ENCODE measurements at places on chromosomes 7 and 10.

GRCh38 chr10:79442171-79443040, 3.0 kb downstream of the ZCCHC24 start:
- no peak for DNase-seq

DNA sequence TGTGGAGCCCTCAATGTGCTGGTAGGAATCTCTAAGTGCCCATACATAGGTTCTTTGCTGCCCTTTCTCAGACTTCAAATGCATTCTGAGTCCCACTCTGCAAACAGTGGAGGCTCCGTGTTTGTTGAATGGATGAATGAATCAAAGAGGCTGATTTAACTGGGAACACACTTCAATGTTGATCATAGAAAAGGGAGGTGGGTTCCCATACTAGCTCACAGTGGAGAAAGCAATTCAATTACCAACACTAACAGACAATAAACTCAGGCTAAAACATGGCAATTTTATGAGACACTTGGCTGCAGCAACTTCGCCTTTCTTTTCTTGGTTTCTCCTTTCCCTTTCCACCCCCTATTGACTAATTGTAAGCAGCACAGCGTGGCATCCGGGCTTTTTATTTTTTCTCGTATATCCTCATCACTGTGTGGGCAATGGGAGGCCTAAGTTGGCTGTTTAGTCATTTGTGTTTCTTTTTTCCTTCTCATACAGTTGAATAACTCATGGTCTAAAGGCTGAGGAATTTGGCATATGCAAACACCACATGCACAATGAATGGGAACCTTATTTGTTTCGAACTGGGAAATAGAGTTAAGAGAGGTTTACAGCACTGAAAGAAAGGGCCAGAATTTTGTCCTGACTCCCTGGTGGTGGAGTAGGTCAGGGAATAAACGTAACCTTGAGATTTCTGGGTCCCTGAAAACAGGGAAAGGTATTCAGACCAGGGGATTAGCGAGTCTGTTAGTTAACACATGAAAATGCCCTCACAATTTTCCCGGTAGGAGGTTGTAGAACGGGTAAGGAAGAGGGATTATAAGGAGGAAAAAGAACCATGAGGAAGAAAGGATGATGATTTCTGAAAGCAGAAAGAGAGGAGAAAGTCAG, 858.5 kb downstream of the KCNMA1 start:
- no peak for DNase-seq

- no peak for DNase-seq
Measured at GRCh38 chr10:88592381-88592780, 5.8 kb downstream of the LIPJ start.

DNA sequence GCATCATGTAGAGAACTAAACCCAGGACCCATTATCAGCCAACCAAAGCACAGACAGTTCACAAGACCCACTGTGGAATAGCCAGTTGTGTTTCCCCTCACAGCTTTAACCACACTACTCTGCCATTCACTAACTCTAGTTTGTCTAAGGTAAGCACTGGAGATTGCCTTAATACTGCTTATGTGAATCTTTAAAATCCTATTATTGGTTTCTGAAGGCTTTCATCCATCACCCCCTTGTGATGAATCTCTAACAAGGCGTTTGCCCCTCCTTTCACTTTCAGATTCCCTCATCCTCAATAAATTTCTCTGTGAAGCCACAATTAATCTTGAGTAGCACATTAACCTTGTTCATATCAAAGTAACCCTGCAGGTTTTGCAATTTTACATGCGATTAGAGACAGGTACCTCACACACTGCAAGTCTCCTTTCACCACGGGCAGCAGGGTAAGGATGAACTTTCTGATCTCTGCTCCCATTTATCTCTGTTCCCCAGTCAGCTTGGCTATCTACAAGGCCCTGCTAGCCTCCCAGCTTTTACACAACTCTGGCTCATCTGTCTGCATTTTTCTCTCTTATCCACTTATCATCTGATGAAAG, 785.6 kb downstream of the REEP3 start:
- no peak for DNase-seq

GRCh38 chr10:71211053-71211452, 1.3 kb upstream of the UNC5B start:
- DNase-seq, result no peak

GRCh38 chr10:114767101-114767985, 54.2 kb upstream of the FHIP2A start:
- DNase-seq, result no peak

GRCh38 chr10:106652279-106652678, 512.2 kb downstream of the SORCS1 start:
- DNase-seq, result no peak

GRCh38 chr7:3300221-3300650, 816 bp upstream of the SDK1 start:
- no peak for DNase-seq

DNA sequence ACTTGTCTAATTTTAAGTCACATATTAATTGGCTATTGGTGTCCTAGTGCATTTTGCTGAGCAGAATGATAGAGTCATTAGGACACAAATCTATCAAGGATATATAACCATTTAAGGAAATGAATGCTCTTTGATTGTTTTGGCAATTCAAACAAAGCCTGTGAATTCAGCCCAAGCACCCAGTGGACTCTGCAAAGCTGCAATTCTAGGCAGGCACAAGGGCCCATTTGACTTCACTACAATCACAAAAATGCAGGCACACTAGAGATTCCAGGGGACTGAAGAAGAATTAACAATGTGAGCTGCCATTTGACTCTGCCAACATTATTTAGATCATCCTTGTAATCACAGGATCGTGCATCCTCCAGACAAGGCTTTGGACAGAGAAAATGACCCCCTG, 544.2 kb upstream of the PHF14 start:
- no peak for DNase-seq

DNA sequence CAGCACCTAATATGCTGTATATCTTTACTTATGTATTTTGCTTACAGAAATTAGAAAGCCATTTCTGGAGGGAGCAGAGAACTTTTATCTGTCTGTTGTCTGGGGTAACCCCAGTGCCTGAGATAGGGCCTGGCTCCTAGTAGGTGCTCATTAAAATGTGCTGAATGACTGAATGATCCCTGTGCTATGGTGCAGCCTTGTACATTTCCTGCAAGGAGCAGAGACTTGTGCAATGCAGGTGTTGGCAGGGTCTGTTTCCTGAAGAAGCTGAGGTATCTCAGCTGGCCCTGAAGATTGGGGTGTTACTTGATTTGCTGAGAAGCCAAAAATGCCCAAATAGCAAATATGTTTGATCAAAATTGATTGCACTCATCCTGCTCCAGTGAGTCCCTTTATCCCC, 65.5 kb downstream of the RAMP3 start:
- DNase-seq, result no peak

DNA sequence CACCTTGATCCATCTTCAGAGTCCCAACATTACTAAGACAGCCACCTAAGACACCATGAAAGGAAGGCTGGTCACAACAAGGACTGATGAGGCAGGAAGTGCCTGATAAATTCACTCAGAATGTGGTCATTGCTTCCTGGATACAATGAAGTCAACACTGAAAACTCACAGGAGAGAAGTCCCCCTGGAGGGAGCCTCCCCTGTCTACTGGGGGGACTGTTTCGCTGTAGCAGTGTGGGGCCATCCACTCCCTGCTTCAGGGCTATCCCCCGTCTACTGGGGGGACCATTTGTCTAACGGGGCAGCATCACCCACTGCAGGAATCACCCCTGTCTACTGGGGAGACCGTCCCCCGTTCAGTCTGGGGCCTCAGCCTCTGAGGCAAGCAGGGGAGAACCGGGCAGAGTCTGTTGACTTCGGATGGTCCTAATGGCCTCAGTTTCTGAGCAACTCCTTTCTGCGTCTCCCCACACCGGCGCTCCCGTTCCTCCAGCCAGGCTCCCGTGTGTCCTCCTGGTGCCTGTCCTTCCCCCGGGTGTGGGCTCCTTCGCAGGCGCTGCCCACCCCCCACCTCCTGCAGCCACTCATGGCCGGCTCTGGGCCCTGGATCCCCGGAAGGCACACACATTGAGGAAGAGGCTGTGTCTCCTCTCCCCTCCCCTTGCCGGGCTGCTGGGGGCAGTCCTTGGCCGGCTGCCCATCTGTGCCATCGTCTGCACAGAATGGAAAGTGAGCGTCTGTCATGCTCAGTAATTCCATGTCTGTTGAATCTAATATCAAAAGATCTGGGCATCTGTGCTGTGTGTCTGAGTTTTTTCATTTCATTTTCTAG, 59.9 kb upstream of the DNAJB6 start:
- peak; percentile 26 for DNase-seq

GRCh38 chr7:155344270-155344617, 46.6 kb downstream of the INSIG1 start:
- DNase-seq, result no peak

- DNase-seq, result no peak
Measured at GRCh38 chr10:3077940-3078630, 10.7 kb downstream of the PFKP start.

- no peak for DNase-seq
Measured at GRCh38 chr7:30817371-30817767, 46.2 kb downstream of the MINDY4 start.

DNA sequence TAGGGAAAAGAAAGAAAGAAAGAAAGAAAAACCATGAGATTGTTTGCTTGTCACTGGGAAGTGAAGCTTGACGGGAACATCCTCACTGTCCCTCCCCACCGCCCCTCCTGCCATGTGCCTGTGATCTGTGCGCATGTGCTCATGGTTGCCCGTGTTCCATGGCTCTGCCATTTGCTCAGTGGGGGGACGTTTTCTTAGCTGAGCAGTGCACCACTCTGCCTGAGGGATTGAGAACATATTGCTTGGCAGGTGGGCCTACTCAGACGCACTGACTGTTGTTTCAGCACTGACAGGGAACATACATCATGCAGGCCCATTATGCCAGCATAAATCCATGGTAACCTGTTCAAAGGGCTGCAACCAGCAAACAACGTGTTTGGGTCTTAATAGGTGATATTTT, 747.9 kb upstream of the GALNT17 start:
- no peak for DNase-seq

DNA sequence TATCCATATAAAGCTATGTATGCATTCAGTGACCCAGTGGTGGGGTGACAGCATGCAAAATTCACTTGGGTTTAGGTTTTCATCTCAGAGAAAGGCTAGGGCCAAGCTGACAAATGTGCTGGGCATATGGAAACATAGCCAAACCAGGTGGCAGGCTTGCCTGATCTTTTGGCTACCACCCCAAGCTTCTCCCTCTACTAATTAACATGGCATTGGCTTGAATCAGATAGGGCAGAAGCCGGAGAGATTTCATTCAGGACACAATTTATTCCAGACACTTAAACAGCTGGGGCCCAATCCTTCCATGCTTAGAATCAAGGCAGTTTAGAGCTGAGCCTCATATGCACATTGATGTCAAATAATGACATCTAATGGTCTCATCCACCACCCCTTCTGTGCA, 95.5 kb upstream of the AGK start:
- DNase-seq, result no peak

DNA sequence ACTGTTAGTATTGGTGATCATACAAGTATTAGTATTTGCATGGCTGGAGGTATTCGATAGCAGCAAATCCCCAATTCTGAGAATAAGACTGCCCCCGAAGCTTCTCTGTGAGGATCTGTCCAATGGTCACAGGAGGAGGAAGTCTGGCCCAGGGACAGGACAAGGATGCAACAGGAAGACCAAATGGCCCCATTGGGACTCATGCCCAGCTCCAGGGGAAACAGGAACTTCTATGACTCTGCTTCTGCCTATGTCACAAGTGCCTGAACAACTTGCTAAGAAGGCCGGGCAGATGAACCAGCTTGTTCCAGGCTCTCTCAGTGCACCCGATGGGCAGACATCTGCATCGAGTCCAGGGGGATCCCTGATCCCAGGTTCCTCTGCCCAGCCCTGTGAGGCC, 172.0 kb upstream of the GRB10 start:
- DNase-seq, result no peak

DNA sequence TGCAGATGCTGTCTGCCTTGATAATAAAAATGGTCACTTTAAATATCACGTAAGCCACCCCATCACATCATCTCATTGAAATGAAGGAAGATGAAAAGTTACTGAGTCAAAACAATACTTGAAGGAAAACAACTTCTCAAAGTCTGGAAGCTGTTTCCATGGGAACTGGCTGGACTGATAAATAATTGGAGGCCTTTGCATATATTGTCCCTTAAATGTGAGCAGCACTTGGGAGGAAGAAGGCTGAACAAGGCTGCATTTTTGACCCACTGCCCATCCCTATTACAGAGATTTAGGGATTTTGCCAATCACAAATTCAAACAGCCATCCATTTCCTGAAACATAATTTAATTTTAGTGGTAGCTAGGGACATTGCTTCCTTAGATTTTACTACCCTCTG, 18.2 kb upstream of the MAGI2 start:
- DNase-seq, result no peak

DNA sequence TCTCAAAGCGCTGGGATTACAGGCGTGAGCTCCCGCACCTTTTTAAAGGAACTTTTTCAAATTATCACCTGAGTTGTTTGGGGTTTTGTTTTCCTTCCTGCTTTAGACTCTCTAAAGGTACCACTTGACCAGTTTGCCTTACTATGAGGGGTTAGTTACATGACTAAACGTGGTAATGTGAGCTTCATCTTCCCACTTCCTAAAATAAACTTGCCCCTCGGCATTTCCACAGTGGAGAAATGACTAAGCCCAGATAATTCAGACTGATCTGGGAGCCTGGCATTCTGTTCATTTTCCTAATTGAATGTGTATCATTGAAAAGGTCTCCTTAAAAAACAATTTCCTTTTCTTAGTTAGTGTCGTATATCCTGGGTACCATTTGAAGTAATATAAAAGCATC, 163.4 kb downstream of the PLXDC2 start:
- DNase-seq, result no peak

DNA sequence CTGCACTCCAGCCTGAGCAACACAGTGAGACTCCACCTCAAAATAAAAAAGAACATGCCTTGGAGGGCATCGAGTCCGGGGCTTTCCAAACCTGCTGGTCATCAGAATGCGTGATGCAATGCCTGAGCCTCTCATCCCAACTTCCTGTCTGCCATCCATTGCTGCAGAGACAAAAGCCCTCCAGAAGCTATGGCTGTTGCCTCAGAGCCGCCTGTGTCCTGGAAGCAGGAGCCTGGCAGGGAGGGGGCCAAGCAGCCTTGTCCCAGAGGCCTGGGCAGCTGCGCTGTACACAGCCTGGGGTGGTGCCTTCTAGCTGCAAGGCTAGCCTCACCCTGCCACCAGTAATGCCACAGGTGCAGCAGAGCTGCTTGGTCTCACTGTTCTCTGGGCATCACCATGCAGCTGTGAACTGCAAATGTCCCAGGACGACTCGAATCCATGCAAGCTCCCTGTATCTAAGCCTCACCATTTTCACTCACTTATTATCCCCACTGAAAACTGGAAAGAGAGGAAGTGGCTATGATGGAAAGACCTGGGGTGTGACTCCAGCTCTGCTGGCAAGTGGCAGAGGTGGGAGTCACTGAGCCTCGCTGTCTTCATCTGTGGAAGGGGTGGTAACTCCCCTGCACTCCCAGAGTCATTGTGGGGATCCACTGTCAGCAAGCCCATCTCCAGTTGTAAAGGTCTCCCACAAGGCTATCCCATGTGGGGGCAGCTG, 7.0 kb downstream of the ALOX5 start:
- no peak for DNase-seq

DNA sequence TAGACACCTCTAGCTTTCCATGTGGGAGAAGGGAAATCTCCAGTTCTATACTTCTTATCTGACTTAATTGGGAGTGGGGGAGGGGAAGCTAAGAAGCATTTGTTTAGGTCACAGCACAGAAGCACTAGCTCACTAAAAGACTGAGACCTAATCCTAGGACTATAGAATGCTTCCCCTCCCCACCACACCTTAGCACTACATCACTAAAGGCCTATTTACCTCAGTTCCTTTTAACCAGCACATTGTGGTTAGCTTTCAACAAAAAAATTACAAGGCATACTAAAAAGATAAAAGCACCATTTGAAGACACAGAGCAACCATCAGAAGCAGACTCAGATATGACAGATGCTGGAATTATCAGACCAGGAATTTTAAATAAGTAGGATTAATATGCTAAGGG, 53.8 kb upstream of the ADRA2A start:
- no peak for DNase-seq
